ENCODE measurements at places on chromosomes 1 and 21.
A peak's percentile ranks its signal among the peaks of the same experiment; 100 is the strongest.

DNA sequence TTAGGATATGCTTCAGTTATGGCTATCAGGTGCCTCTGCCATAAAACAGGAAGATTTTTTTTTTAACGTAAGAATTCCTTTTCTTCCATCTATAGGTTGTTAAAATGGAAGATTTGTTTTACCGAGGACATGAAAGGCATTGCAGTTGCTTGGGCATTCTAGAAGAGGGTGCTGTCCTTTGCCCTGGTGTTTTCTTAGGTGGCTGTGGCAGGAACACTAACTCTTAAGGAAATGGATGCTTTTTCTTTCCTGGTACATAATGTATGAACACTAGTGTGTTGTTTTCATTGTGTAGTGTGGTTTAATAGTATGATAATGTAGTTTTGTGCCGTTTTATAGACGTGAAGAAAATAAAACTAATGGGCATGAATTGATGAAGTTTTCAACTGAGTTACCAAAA is 47.2 kb downstream of the UCK2 start:
- no peak overlapping the region for H3K4me3 ChIP-seq
- DNase-seq = no peak
- H3K27me3 ChIP-seq = no peaks in the 10 kb centered on the region
- no peak overlapping the region for H3K27ac ChIP-seq
- peaks cover 13% of the 10 kb centered on the region for H3K4me1 ChIP-seq

GRCh38 chr1:212104586-212105325 is 69.2 kb downstream of the DTL start:
- peaks cover 11% of the 10 kb centered on the region for H3K4me1 ChIP-seq
- H3K27me3 ChIP-seq = no peaks in the 10 kb centered on the region
- DNase-seq = no peak
- H3K27ac ChIP-seq = peak overlapping the region; percentile 17
- no peak overlapping the region for H3K4me3 ChIP-seq
- H3K36me3 ChIP-seq = no peaks in the 10 kb centered on the region

- peak; percentile 86 for DNase-seq
- peaks cover 3% of the 10 kb centered on the region for H3K4me1 ChIP-seq
- H3K27me3 ChIP-seq = no peaks in the 10 kb centered on the region
- H3K36me3 ChIP-seq = no peaks in the 10 kb centered on the region
- no peak overlapping the region for H3K4me3 ChIP-seq
Measured at GRCh38 chr1:160675641-160676410, 29.0 kb upstream of the SLAMF1 start.

DNA sequence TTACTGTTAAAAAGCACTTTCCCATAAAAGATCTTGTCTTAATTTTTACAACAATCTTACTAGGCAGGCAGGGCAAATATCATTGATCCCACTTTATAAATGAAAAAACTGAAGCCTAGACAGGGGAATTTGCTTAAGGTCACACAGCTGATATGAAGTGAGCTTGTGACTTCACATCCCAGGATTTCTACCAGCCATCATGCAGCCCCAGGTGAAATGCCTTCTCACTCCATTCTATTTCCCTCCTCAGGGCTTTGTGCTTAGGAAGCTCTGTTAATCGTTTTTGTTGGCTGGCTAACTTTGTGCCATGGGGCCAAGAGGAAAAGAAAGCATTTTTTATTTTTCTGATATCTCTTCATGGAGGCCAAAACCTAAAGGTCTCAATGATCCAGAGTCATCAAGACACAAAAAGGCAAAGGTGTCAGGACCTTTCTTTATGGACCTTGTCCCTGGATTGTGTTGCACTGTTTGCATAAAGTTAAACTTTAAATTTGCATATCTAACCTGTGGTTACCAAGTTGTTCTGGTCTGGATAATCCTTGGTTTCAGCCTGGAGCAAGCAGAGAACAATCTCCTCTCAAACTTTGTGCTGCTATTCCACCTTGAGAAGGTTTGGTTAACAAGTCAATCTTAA is 44.8 kb upstream of the ZNF326 start:
- H3K4me1 ChIP-seq = no peaks in the 10 kb centered on the region
- H3K4me3 ChIP-seq = no peak overlapping the region
- DNase-seq = no peak
- no peak overlapping the region for H3K27ac ChIP-seq
- no peaks in the 10 kb centered on the region for H3K36me3 ChIP-seq
- H3K27me3 ChIP-seq = no peaks in the 10 kb centered on the region

DNA sequence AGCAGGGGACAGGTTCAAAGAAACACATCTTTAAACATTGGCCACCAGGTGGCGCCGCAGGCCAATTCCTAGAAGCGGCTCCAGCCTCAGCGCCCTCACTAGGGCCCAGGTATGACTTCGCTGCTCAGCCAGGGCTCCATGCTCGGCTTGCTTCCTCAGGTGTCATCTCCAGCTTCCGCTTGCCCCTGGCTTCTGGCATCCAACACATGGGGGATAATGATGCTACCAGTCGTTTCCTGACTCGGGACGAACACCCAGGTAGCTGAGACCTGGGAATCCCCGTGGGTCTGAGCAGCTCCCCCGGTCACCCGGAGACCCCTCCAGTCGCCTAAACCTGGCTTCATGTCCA is 8.5 kb upstream of the MEX3A start:
- H3K27ac ChIP-seq = no peak overlapping the region
- no peaks in the 10 kb centered on the region for H3K27me3 ChIP-seq
- H3K4me3 ChIP-seq = no peak overlapping the region
- peaks cover 3% of the 10 kb centered on the region for H3K4me1 ChIP-seq
- DNase-seq = peak; percentile 92

- no peak for DNase-seq
- no peak overlapping the region for H3K4me3 ChIP-seq
- no peaks in the 10 kb centered on the region for H3K36me3 ChIP-seq
- no peaks in the 10 kb centered on the region for H3K27me3 ChIP-seq
Measured at GRCh38 chr1:213075725-213076124, 24.7 kb downstream of the RPS6KC1 start.

DNA sequence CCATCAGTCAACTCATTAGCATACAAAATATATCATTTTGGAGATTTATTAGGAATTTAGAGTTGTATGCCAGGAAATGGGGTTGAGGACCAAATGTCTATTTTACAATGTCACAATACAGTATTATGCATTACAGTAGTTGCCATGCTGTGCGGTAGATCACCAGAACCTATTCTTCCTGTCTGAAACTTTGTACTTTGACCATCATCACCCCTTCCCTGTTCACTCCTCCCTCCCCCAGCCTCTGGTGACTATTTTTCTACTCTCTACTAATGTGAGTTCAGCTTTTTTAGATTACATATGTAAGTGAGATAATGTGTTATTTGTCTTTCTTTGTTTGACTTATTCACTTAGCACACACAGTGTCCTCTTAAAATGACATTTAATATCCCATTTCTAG is 50.8 kb downstream of the PTBP2 start:
- no peak overlapping the region for H3K4me3 ChIP-seq
- H3K36me3 ChIP-seq = peaks cover 18% of the 10 kb centered on the region
- H3K27me3 ChIP-seq = no peaks in the 10 kb centered on the region
- no peaks in the 10 kb centered on the region for H3K4me1 ChIP-seq

- H3K36me3 ChIP-seq = no peaks in the 10 kb centered on the region
- no peaks in the 10 kb centered on the region for H3K27me3 ChIP-seq
- H3K27ac ChIP-seq = no peak overlapping the region
- H3K4me3 ChIP-seq = no peak overlapping the region
- no peak for DNase-seq
Measured at GRCh38 chr1:84972377-84972987, 24.4 kb downstream of the MCOLN2 start.

All from upper lobe of right lung (tissue), 1 donor.